ENCODE measurements at places on chromosomes 4 and X.
A peak's percentile ranks its signal among the peaks of the same experiment; 100 is the strongest.

GRCh38 chr4:108450236-108450898 lies 170.0 kb upstream of the RPL34 start:
- no peak for DNase-seq

DNA sequence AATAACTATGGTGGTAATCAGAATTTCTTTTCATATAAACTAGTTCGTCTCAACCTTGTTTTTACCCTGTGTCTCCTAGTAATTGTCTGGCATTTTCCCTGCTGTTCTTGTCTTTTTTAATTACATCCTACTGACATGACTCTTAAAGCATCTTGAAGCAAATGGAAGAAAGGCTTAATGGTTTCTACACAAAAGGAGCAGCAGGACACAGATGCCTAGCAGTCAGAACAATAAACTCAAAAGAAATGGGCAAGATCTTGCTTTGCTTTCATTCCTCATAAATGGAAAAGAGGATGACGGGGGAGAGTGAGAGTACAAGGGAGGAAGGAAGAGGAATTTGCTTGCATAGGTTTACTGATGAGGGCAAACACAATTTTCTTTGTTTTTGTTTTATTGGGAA lies 293.2 kb upstream of the EMCN start:
- DNase-seq, result no peak

DNA sequence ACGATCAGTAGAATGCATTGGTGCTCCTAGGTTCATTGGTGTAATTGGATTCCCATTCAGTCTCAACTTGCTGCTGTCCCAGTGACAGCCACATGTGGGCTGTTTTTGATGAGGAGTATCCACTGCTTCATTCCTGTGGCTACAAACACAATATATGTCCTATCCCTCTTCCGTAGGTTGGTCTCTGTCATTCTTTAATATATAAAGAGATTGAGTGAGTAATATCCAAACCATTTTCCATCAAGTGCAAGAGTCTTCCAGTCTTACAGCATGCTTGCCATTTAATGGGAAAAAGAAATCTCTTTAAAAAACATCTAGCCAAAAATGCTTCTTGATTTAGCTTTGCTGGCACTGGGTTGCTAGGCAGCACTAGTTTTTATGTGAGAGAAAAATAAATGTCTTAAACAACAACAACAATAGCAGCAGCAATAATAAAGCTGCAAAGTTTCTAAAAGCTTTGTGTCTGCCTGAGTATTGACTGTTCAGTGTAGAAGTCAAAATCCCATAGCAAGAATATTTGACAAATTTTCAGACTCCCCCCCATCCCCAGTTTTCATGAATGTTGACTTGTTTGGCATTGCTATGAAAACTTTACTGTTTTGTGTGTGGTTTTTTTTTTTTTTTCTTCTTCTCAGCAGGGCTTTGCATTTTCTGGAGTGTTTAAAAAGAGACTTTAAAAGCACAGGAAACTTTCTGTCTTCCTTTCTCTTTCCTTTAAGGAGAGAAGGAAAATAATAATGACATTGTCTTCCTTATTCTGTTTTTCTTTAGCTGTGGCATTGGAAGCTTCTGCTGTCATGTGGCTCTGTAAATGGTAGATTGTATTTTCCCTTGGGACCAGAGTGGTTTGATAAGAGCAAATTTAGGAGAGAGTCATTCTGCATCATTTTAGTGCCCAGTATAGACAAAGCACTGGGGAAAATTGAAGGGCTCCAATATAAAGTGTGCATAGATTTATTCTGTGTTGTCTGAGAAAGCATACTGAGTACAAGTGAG lies 244.3 kb downstream of the ARHGAP10 start:
- no peak for DNase-seq

- no peak for DNase-seq
These were observed 78.4 kb downstream of the IRF2 start for GRCh38 chr4:184395971-184396391.

- DNase-seq, result no peak
These were observed 106.5 kb upstream of the FAM9A start for GRCh38 chrX:8907688-8908087.

- DNase-seq, result peak; percentile 52
These were observed 12.3 kb upstream of the XPNPEP2 start for GRCh38 chrX:129726307-129727111.

GRCh38 chr4:35760807-35761206 lies 483.5 kb downstream of the ARAP2 start:
- no peak for DNase-seq

DNA sequence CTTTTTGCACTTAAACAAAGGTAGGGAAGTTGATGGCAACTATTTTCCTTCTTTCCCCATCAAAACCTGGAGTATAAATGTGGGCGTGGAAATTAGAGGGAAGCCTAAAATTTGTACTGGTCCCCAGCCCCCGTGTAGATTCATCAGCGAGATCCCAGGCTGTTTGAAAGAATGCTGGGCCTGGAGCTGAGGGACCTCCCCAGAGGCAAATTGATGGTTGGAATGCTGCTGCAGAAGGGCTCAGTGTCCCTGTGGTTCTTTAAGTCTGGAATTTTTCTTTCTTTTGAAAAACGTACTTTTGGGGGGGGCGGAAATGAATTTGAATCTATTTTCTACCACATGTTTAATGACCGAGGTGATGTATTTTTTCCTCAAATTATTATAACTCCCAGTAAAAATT lies 197.2 kb downstream of the CBR4 start:
- DNase-seq, result no peak

DNA sequence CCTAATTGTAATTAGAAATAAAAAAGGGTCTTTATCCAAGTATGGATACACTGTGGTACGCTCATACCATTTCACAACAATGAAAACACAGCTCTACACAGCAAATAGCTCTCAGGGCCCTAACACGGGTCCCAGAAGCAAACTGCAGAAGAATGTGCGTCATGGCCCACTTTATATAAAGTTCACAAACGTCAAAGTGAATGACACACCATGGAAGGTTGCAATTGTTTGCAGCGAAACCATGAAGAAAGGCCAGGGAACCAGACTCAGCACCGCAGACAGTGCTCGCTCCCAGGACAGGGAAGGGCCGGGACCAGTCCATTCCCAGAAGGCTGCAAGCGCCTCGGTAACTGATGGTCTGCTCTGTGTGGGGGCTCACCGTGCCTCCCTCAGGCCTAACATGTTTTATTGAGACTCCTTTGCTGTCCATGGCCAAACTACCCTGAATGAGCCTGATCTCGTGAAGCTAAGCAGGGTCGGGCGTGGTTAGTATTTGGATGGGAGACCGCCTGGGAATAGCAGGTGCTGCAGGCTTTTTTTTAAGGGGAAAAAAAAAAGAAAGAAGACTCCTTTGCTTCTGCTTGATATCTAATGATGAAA lies 47.8 kb downstream of the ACOX3 start:
- DNase-seq, result no peak

- DNase-seq, result peak; percentile 80
These were observed 15.6 kb upstream of the BBS12 start for GRCh38 chr4:122716825-122717448.

DNA sequence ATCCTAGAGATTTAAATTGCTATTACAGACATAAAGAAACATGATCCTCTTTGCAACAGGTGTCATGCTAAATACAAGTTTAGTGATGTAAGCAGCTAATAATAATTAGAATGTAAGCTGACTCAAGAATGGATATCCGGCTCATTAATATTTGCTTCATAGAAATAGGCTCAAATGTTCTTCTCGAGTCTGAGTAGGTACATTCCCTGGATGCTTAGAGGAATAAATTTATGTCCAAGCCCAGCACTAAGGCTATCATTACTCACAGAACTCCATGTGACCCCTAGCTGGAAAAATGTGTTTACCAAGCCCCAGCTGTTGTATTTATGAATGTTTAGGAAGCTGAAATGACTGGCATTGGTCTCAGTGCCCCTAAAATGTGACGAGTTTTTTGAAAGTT lies 87.6 kb upstream of the TSPAN7 start:
- DNase-seq, result no peak

GRCh38 chr4:108512615-108513505 lies 107.5 kb upstream of the RPL34 start:
- DNase-seq, result no peak

DNA sequence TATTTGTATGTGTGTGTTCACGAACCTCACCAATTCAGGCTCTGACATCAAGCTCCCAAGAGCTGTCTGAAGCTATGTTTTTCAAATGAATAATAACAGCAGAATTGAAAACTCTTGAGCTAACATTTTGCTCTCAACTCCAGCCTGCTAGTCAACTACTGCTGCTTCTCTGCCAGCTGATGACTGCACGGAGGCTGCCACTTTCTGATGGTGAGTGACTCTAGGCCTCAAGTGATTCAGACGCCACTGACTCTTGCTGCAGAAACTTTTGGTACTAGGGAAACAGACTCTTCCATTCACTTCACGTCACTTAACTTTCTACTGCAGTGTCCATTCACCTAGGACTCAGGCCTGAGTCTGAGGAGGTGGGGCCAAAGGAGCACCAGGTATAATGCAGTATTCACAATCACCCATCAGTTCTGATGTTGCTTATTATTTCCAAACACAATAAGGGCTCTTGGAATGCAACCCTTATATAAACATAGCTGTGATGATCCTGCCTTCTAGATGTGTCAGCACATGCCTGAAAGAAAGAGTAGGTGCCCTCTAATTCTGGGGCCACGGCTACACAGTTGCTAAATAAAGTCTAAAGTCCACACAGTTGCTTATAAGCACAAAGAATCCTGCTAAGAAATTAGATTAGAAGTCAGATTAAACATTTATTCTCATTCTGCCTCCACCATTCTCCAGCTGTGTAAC lies 16.0 kb downstream of the PRDM8 start:
- no peak for DNase-seq

GRCh38 chr4:162837241-162837640 lies 329.4 kb downstream of the NAF1 start:
- DNase-seq, result no peak

- no peak for DNase-seq
These were observed 8.0 kb downstream of the PRSS12 start for GRCh38 chr4:118344801-118345200.

DNA sequence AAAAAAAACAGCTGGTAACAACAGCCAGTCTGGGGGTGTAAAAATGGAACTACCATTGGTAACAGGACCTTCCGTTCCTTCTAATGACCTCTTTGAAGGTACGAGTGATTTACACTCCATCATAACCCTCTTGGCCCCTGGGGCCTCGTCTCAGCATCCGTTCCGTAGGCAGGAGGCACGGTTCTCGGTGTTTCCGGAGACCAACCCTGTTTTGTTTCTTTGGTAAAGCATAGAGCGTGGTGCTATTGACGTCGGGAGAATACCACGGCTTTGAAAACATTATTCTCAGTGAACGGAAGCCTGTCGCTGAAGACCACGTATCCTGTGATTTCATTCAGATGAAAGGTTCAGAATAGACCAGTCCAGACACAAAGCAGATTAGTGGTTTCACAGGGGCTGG lies 198.9 kb downstream of the ASMT start:
- DNase-seq, result no peak

- DNase-seq, result no peak
These were observed 175.6 kb upstream of the RBPJ start for GRCh38 chr4:26145212-26145611.

DNA sequence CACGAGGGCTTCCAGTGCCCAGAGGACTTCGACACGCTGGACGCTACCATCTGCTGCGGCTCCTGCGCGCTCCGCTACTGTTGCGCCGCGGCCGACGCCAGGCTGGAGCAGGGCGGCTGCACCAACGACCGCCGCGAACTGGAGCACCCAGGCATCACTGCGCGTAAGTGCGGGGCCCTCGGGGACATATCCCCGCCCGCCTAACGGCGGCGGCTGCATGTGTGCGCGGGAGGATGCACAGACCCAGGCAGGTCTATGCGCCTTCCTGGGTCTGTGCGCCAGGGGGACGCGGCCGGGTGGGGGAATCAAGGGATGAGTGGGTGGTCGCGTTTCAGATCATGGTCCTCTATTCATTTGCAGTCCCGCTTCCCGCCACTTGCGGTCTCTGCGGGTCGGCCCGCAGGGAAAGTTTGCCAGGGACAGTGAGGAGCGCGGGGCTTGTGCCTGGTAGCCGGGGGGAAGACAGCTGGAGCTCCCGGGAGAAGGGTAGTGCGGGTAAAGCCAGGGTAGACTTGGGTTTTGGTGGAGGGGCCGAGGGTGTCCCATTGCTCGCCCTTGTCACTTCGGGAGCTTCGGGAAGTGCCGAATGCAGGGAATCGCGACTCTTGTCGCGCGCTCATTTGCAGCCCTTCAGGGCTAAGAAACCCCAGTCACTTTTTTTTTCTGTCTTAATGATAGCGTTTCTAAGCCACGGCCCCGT lies 1.0 kb downstream of the SHISA3 start:
- no peak for DNase-seq
